EL (cell line): ENCODE measurements at places on chromosomes 16 and 17.
A peak's percentile ranks its signal among the peaks of the same experiment; 100 is the strongest.

DNA sequence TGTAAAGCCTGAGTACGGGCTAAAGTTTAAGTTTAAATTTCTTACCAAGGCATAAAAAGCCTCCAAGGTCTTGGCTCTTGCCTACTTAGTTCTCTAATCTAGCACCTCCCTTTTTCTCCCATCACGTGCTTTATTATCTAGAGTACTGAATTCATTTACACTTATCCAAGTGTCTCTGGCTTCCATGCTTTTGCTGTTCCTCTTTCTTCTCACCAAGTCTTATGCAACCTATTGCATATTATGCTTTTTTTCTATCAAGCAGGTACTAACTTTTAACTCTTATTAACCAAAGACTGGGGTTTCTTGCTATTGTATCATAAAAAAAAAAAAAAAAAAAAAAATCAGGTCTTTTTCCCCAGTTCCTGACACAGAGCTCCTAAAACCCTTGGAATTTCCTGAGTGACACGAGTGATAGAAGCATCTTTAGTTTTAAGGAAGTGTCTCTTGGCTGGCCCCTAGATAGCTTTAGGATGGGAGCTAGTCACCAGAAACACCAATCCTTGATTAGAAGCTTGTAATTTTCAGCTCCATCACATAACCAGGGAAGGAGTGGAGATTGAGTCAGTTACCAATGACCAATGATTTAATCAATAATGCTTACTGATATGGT is 44.9 kb downstream of the SSH2 start:
- DNase-seq, result no peak

DNA sequence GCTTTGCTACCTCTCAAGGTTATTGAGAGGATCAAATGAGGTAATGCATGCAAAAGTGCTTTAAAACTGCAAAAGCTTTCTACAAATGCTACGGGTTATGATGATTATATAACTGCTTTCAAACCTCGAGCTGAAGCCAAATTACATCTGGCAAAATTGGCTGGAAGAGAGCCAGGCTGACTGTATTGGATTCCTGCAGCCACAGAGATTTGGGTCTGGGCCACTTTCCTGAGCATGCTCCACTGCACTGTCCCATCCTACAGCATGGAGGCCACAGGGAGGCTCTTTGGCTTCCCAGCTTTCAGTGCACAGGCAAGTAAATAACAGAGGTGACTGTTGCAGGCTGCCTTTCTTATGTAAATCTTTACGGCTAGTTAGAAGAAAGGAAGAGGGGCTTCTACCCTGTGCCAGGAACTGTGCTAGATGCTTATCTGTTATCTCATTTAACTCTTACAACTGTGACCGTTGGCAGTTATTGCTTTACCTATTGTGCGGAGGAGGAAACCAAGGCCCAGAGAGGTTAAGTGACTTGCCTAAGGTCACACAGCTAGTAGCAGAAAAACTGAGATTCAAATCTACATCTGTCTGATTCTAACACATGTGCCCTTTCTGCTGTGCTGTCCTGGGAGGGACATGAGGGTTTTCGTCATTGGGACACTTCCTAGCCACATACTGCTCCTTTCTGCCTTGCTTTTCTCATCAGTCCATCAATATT is 121.8 kb downstream of the SPACA3 start:
- DNase-seq, result no peak

- no peak for DNase-seq
Observed at GRCh38 chr16:49635009-49635350, 220.9 kb downstream of the ZNF423 start.

DNA sequence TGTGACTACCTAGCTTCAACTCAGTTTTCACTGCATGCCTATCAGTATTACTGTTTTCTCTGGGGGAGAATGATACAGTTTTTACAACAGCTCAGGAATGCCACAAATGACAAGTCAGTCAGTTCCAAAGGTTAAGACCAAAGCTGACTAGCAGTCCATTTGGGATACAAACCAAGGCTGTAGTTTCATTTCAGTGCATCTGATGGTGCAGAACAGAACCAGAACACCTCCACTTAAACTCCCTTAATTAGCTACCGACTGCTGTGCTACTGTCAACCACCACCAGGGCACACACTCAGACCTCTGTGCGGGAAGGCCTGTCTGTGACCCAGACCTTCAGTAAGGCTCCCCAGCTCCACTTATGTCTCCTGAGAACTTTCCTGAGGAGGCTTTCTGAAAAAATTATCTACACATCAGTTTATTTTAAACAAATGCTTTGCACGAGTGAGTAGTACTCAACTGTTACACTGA is 20.4 kb downstream of the NFE2L1 start:
- peak; percentile 74 for DNase-seq

GRCh38 chr17:9771465-9771864 is 19.9 kb downstream of the DHRS7C start:
- DNase-seq, result no peak

DNA sequence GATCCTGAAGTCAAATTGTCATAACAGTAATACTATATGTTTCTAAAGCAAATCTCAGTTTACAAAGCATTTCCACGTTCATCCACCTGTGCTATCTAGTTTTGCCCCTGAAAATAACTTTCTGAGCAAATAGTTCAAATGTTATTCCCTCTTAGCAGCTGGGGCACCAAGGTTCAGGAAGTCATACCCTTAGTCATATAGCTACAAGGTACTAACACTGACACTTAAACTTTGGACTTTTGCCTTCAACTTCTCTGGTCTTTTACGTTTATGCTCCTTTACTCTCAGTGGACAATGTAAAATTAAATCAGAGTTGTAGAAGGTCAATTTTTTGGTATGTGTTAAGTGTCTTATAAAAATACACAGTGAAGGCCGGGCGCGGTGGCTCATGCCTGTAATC is 33.0 kb downstream of the COX11 start:
- no peak for DNase-seq

- DNase-seq, result no peak
Observed at GRCh38 chr16:2715064-2715463, 5.0 kb downstream of the PRSS27 start.

GRCh38 chr17:58525239-58525638 is 10.8 kb upstream of the MTMR4 start:
- peak; percentile 91 for DNase-seq

DNA sequence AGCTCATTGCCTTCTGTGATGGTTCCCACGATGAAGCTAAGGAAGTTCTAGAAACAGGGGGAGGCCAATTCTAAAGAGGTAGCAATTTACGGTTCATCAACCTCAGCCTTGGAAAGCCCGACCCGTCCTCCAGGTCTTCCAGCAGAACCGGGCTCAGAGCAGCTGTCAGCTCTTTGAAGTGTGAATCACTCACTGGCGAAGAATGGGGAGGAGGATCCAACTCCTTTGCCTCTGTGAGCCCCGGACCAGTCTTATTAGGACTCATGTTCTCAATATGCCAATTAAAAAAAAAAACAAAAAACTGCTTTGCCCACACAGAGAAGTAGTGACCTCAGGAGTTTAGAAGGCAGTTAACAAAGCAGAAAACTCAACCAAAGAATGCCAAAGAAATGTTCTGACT is 31.4 kb downstream of the STX8 start:
- no peak for DNase-seq

- DNase-seq, result no peak
Observed at GRCh38 chr17:74160656-74161502, 42.6 kb upstream of the RPL38 start.

DNA sequence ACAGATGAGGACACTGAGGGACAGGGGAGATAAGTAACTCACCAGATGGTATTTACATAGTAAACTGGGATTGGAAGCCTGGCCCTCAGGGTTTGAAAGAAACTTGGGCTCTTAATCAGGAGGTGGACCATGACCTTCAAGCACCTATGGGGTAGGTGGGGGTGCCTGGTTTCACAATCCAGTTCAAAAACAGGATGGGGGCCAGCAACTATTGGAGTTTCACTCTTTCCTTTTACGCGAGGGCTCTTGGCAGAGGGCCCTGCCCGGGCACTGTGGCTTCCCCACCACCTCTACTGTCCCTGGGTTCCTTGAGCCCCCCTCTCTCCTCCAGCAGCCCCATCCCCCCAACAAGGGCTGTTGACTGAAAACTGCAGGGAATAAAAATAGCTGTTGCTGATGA is 11.3 kb upstream of the PRR29 start:
- DNase-seq, result no peak

GRCh38 chr17:72111336-72111923 is 9.4 kb upstream of the SOX9 start:
- no peak for DNase-seq

- DNase-seq, result no peak
Observed at GRCh38 chr16:53632526-53632925, 71.1 kb downstream of the RPGRIP1L start.

DNA sequence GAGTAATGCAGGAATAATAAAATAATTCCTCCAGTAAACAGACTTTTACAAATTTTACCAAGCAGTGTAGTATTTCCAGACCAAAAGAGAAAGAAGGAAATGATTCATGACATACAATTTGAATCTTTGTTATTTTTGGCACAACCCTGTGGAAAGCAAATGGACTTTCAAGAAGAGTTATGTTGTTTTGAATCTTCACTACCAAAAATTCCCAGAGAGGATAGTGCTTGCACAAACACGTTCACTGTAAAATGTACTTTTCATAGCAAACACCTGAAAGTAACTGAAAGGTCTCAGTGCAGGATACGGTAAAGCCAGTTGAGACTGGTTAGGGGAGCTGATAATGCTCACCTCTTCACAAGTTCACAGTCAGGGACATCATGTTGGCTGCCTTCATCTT is 107.1 kb downstream of the USP22 start:
- DNase-seq, result peak; percentile 69

DNA sequence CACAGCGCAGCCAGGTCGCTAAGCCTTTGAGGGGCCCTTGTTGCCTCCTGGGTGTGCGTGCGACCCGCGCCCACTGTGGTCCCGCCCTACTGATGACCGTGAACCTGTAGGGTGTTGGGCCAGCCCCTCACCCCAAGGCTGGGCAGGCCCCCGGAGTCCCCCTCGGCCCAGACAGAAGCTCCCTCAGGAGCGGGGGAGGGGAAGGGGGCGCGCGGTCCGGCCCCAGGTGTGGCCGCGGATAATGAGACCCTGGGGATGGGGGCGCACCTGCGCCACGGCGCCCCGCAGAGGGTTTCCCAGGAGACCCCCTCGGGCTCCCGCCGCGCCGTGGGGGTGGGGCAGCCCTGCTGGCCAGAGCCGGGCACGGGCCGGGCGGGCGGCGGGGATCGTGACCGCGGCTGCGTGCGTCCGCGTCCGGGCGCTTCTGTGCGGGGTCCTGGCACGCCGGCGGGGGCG is 358 bp upstream of the ARHGDIG start:
- DNase-seq, result no peak

DNA sequence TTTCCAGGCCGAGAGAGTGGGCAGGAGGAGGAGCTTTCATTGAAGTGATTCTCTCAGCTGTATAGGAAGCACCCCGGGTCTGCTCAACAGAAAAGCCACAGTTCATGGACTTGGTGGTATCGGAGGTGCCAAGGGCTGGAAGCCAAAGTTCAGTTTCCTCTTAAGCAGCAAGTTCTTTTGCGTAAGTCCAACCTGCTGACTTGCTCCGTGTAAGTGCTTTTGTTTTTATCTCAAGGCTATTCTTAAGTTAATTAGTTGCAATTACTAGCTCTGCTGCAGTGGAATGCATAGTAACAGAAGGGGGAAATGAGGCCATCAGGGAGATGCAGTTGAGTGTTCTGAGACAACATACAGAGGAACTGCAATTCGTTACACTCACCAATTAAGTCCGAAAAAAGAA is 44.6 kb downstream of the SMIM36 start:
- DNase-seq, result no peak

GRCh38 chr16:47565454-47565853 is 104.3 kb downstream of the PHKB start:
- peak; percentile 87 for DNase-seq

- no peak for DNase-seq
Observed at GRCh38 chr16:65244787-65245186, 122.9 kb upstream of the CDH11 start.

GRCh38 chr16:27828671-27829070 is 234.8 kb downstream of the GSG1L start:
- DNase-seq, result no peak

DNA sequence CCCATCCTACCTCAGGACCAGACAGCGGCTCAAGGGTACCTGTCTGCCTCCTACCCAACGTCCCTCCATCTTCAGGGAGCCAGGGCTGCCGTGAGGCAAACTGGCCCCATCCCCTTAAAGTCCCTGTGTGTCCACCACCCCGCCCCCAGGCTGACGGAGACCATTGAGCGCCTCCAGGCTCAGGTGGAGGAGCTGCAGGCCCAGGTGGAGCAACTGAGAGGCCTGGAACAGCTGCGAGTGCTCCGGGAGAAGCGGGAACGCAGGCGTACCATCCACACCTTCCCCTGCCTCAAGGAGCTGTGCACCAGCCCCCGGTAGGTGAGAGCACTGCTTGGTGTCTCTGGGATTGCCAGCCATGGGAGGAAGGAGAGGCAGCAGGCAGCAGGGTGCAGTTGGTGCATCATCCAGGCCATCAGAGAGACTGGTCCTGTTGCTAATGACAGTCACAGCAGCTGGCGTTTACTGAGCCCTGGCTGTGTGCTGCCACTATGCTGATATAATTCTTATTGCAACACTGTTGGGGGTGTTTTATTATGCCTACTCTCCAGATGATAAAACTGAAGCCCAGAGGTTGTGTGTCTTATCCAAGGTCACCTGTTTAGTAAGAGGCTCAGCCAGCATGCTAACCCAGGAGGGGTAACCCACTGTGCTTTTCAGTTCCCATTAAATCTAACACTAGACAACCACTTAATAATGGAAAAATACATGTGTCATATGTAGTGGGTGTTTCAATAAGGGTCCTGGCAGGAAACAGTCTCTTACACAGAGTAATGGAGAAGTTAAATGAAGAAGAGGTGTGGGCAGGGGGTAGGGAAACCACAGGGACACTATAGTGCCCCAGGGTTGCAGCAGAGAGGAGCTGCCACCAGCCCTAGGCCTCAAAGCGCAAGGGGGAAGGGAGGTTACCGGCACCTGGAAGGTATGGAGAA is 10.3 kb upstream of the MRPL58 start:
- DNase-seq, result no peak

DNA sequence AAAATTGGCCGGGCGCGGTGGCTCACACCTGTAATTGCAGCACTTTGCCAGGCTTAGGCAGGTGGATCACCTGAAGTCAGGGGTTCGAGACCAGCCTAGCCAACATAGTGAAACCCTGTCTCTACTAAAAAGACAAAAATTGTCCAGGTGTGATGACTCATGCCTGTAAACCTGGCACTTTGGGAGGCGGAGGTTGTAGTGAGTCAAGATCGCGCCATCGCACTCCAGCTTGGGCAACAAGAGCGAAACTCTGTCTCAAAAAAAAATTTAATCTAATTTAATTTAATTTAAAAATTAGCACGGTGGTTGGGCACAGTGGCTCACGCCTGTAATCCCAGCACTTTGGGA is 1.6 kb upstream of the HBQ1 start:
- no peak for DNase-seq

- DNase-seq, result no peak
Observed at GRCh38 chr16:46783800-46784199, 35.7 kb upstream of the MYLK3 start.

GRCh38 chr17:43732958-43733357 is 25.6 kb downstream of the SOST start:
- peak; percentile 90 for DNase-seq

- peak; percentile 47 for DNase-seq
Observed at GRCh38 chr16:11254913-11255736, 879 bp downstream of the SOCS1 start.
